Lung (tissue), 17 donors: ENCODE measurements at places on chromosomes 12 and 14. TPM values are rescaled to one million over a fixed set of nuclear protein-coding genes. Genes with fewer than 3 reads are reported as not detected.

The CELA1 gene
- not detected for total RNA-seq

The SLC6A15 gene
- total RNA-seq = not detected

The LRRC74A gene
- not detected for total RNA-seq

The YY1 gene
- 62.9 TPM for total RNA-seq

The SLC5A8 gene
- 3.8 TPM for total RNA-seq

The ANO2 gene
- total RNA-seq = 5.9 TPM

- no peak overlapping the region for H3K4me3 ChIP-seq
- H3K36me3 ChIP-seq = peaks cover 2% of the 10 kb centered on the region
- no peaks in the 10 kb centered on the region for H3K4me1 ChIP-seq
- no peak overlapping the region for H3K27ac ChIP-seq
- no peaks in the 10 kb centered on the region for H3K27me3 ChIP-seq
These were observed 9.5 kb downstream of the BATF start for GRCh38 chr14:75531660-75532317.

- no peaks in the 10 kb centered on the region for H3K36me3 ChIP-seq
- H3K4me3 ChIP-seq = no peak overlapping the region
- H3K27ac ChIP-seq = no peak overlapping the region
- H3K4me1 ChIP-seq = no peaks in the 10 kb centered on the region
- DNase-seq = no peak
- no peaks in the 10 kb centered on the region for H3K27me3 ChIP-seq
These were observed 28.5 kb upstream of the MAGOHB start for GRCh38 chr12:10641735-10642500.

DNA sequence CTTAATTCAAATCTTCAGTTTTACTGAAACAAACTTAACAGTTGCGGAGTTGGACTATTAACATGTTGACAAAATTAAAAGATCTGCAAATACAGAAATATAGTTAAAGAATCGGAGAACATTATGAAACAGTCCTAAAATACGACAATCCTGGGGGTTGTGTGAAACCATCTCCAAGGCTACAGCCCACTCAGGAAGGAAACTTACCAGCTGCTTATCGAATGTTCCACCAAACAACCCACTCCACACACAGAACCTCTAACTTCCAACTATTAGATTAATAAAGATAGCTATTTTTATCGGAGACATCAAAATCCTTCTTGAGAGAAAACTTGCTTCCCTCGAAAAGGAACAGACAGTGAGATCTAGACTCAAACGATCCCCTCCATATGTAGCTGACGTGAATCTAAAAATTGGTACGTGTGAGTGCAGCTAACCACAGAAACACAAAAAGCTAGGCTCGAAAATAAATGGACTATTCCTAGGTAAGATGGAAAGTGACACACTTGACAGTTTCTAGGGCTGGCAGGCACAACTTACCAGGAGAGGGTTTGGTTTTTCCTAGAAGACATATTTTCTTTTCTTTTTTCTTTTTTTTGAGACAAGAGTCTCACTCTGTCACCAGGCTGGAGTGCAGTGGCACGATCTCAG, 12.9 kb downstream of the VPS37B start:
- no peak for DNase-seq
- peaks cover 16% of the 10 kb centered on the region for H3K4me1 ChIP-seq
- no peaks in the 10 kb centered on the region for H3K36me3 ChIP-seq
- H3K27me3 ChIP-seq = no peaks in the 10 kb centered on the region

GRCh38 chr14:51512316-51512715, 139.4 kb upstream of the FRMD6 start:
- no peaks in the 10 kb centered on the region for H3K27me3 ChIP-seq
- H3K27ac ChIP-seq = no peak overlapping the region
- no peaks in the 10 kb centered on the region for H3K36me3 ChIP-seq
- no peak overlapping the region for H3K4me3 ChIP-seq

GRCh38 chr12:57131896-57132744, 3.8 kb downstream of the LRP1 start:
- DNase-seq = no peak
- no peak overlapping the region for H3K4me3 ChIP-seq
- H3K27me3 ChIP-seq = no peaks in the 10 kb centered on the region
- no peaks in the 10 kb centered on the region for H3K36me3 ChIP-seq
- H3K27ac ChIP-seq = peak overlapping the region; percentile 22

GRCh38 chr14:34951286-34951685, 31.5 kb upstream of the SRP54 start:
- peaks cover 3% of the 10 kb centered on the region for H3K36me3 ChIP-seq
- no peak overlapping the region for H3K4me3 ChIP-seq
- no peaks in the 10 kb centered on the region for H3K4me1 ChIP-seq
- no peak for DNase-seq
- no peak overlapping the region for H3K27ac ChIP-seq
- no peaks in the 10 kb centered on the region for H3K27me3 ChIP-seq

DNA sequence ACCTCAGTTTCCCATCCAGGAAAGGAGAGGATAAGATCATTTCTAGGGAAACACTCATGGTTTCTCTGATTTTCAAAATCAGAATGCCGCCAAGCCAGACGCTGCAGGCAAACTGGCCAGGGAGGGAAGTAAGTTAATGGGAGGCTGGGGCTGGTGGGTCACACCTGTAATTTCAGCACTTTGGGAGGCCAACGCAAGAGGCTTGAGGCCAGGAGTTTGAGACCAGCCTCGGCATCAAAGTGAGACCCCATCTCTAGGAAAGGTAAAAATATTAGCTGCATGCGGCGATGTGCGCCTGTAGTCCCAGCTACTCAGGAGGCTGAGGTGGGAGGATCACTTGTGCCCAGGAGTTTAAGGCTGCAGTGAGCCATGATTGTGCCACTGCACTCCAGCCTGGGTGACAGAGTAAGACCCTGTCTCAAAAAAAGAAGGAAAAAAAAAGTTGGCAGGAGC, 587 bp downstream of the SELPLG start:
- H3K4me3 ChIP-seq = no peak overlapping the region
- H3K4me1 ChIP-seq = peaks cover 13% of the 10 kb centered on the region
- H3K27ac ChIP-seq = no peak overlapping the region
- H3K36me3 ChIP-seq = no peaks in the 10 kb centered on the region
- H3K27me3 ChIP-seq = no peaks in the 10 kb centered on the region

DNA sequence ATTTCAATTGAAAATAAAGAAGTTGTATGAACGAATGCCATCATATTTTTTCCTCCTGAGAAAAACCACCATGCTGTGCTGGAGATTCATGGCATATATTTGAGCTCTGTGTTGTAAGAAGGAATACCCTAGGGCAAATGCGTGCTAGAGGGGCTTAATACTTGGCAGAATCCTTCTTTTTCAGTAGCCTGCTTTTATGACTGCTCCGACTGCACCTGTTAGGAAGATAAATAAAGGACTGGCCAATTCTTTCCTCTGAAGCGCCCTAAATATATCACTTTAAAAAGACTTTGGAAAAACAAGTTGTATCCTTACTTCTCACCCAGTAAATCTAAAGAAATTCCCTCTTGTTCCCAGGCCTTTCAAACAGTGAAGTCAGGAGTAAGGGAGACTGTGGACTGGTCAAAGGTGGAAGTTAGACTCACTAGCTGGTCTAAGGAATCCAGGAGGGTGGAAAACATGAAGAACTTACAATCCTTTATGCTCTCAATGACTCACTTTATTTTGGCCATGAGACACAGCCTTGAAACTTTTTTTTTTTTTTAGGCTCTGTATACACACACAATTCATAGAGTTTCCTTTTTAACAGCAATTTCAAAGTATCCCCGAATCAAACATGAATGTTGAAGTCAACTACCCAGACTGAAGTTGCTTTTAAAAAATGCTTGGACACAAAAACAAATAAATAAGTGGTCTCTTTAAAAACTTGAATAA, 5.2 kb downstream of the MYBPC1 start:
- H3K36me3 ChIP-seq = no peaks in the 10 kb centered on the region
- no peak overlapping the region for H3K4me3 ChIP-seq
- no peaks in the 10 kb centered on the region for H3K4me1 ChIP-seq
- no peak overlapping the region for H3K27ac ChIP-seq

DNA sequence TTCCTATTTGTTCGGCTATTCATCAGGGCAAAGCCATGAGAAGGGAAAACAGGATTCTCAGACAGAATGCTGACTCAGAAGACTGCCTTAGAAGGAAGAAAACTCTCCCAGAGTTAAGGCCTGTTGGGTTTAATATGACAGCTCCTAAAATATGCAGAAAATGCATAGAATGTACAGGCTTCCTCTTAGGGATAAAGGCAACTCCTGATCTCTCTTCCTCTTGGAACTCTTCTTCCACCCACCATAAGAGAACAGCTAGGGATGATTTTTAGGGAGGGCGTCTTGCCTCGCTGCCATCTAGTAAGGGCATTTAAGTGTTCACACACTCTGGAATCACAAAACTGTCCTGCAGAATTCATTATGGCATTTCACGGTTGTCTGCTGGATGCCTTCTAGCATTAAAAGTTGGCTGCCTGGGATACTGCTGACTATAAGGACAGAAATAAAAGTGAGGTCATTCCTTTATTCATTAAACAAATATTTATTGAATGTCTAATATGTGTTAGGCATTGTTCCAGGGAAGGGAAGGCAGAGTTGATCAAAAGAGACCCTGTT, 73.7 kb downstream of the DCAF5 start:
- H3K4me3 ChIP-seq = no peak overlapping the region
- peaks cover 4% of the 10 kb centered on the region for H3K36me3 ChIP-seq

DNA sequence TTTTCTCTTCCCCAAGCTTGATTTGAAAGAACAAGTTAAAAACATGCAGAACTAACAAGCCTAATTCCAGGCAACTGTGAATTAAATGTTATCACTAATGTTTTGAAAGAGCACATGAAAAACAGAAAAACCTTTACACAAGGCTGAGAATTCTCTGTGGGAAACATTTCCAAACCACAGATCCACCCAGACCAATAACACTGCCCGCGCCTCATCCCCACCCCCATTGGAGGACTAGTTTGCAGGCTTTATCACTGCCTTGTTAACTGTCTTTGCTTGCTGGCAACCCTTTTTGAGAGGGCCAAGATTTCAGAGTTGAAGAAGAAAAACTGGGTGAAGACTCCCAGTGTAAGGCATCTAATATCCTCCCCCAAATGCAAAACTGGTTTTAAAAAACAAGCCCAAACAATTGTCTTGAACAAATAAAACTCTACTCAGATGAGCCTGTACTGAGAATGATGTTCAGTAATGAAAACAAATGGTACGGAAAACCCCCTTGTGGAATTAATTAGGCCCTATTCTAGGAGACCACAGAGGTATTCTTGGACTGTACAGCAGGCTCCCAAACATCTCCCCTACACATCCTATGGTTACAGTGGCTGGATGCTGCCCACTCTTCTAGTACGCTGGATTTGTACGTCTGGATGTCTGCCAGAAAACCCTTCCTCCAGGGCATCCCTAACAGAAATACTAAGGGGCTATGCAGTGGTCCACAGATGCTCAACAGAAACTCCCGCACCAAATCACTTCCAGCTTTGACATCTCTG, 5.8 kb downstream of the MAX start:
- H3K27ac ChIP-seq = peak overlapping the region; percentile 70
- H3K4me3 ChIP-seq = no peak overlapping the region
- peaks cover 36% of the 10 kb centered on the region for H3K4me1 ChIP-seq
- H3K27me3 ChIP-seq = no peaks in the 10 kb centered on the region
- DNase-seq = no peak
